DMS79 treated with DMSO at 0.1 percent for 48 hours (cell line): ENCODE measurements at places on chromosomes 11 and 22.
A peak's percentile ranks its signal among the peaks of the same experiment; 100 is the strongest.

- DNase-seq, result no peak
These were observed 51.8 kb downstream of the C11orf71 start for GRCh38 chr11:114348200-114349191.

- DNase-seq, result peak; percentile 19
These were observed 22.3 kb downstream of the HPS4 start for GRCh38 chr22:26461188-26461810.

DNA sequence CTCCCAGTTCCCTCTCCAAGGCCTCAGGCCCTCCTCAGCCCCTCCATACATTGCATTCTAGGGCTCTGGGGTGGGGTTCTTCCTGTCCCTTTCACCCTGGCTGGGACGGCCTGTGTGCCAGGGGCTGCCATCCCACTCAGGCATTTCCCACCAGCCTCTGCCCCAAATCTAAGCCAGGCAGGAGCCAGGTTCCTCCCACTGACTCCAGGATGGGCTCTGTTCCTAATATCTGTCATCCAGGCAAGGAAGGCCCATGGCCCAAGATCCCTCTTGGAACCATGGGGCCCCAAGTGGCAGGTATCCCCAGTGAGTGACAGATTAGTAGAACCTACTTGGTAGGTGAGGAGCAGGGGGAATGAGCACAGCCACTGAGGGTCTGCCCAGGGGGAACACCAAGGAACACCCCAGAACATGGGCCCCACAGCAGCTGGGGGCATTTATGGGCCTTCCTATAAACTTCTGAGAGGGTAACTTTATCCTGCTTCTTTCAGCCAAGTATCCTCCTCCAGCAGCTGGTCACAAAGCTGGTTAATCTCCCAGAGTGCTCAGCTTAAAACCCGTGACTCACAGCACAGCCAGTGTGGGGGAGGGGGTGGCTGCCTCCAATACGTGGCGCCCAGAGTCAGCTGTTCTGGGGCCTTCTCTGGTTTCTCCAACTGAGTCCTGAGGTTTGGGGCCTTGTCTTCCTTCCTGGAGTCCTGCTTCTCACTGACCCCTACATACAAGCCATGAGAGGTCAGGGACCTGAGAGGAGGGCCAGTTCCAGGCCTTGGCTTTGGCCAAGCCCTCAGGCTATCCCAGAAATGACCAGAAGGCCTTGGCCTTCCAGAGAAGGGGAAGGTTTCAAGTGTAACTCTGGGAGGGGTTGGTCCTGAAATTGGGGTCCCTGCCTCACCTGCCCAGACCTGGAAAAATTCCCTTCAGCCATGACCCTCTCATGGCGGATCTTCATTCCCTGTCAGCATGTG, 19.9 kb upstream of the MYOD1 start:
- DNase-seq, result no peak

DNA sequence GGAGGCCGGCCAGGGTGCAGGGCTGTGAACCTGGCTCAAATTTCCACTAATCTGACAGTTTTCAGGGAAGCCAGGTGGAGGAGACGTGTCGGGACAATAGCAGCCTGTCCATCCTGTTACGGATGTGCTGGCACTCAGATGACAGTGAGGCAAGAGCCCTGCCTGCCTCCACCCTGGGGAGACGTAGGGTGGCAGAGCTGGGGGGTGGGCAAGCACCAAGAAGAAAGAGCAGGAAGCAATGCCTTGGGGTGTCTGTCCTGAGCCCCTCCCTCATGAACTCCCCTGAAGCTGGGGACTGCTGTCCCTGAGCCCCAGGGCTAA, 10.0 kb upstream of the TRIM29 start:
- no peak for DNase-seq

DNA sequence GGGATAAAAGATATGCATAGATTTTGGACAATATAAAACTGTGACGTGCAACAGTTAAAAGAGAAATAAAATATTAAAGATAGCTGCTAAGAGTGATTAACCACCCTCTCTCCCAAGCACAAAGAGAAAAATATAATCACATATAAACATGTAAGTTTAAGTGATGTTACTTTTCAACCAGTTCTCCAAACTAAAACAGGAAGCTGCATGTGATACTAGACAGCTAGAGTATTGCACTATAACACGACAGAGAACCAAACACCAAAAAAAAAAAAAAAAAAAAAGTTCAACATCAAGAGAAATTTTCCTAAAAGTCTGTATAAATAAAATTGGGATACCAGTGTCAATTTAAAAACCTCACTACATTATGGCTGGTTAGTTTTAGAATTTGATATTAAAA, 79.1 kb downstream of the PICALM start:
- no peak for DNase-seq

- peak; percentile 36 for DNase-seq
These were observed at the start of gene SGSM1 for GRCh38 chr22:24805790-24806662. Gene SGSM1, plus strand, starts transcription at chr22:24806211. Its CDS starts 115 bp downstream, at chr22:24806326.

- no peak for DNase-seq
These were observed 150.3 kb downstream of the NECTIN1 start for GRCh38 chr11:119578521-119579191.

DNA sequence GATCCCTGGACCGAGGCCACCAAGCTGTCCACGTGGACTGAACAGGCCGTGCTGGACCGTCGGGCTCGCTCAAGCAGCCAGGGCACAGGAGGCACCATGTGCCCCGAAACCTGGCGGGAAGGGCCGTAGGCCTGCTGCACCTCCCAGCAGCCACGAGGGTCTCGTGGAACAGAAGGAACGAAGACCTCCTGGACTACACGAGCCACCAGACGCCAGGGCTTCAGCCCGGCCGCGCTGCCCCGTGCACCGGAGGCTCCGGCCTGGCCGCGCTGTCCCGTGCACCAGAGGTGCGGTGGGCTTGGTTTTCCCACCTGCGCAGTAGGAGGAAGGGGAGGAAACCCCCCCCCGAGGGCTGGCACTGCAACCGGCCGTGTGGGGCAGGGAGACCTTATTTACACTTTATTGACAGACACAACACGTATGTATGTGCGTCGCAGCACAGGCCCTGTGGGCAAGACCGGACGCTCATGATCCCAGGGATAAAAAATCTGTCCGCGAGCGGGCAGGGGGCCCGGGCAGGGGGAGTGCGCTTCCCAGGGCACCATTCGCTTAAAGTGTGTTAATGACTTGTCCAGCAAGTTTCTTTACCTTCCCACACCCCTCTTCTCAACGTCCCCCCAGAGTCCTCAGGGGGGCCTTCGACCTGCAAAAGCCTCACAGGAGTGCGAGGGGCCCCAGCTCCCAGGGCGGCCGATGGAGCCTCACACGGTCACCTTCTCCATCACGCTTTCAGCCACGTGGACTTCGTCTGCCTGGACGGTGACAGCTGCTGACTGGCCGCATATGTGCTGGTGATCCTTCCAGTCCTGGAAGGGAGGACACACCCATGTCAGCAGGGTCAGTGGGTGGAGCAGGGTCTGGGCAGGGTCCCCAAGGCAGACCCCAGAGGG, 7.0 kb downstream of the DRD4 start:
- no peak for DNase-seq

- DNase-seq, result no peak
These were observed 14.0 kb downstream of the USP35 start for GRCh38 chr11:78202733-78203167.

DNA sequence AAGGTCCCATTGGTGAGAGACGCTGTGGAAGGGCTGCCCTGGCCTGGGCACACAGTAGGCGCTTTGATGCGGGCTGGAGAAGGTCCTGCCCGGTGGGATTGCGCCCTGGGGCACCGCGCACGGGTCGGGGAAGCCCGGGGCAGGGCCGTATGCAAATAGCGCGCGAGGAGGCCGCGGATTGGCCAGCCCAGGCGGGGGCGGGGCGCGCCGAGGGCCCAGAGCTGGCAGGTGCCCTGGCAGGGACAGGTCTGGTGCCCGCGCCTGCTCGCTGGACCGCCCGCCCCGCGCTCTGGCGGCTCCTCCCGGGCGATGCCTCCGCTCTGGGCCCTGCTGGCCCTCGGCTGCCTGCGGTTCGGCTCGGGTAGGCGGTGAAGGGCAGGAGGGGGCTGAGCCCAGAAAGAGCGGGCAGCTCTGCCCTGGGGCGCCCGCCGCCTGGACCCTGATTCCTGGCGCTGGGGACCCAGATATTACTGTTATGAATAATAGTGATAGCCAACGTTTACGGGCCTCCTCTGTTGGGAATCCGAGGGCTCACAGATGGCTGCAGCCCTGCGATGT, at the start of gene UPK3A:
UPK3A (plus strand) TSS at position 245 of the 558 bp plus-strand sequence; CDS start at position 310, 65 bp downstream.
- peak; percentile 31 for DNase-seq

DNA sequence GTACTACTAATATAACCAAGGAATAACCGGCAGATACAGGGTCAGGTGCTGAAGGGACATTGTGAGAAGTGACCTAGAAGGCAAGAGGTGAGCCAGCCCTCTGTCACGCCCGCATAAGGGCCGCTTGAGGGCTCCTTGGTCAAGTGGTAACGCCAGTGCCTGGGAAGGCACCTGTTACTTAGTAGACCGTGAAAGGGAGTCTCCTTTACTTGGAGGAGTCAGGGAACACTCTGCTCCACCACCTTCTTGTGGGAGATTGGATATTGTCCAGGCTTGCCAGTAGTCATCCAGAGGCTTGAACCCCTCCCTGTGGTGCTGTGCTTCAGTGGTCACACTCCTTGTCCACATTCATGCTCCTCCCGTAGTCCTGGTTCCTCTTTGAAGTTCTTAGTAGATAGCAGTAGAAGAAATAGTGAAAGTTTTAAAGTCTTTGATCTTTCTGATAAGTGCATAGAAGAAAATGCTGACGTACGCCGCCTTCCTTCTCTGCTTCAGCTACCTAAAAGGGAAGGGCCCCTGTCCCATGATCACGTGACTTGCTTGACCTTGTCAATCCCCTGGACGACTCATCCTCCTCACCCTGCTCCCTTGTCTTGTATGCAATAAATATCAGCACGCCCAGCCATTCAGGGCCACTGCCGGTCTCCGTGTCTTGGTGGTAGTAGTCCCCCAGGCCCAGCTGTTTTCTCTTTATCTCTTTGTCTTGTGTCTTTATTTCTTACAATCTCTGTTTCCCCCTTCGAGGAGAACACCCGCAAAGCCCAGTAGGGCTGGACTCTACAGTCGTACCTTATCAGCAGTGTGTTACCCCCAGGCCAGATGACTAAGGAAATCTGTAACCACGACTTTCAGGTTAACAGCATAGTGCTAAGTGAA, 6.1 kb downstream of the NUP50 start:
- DNase-seq, result peak; percentile 17

- no peak for DNase-seq
These were observed 68.5 kb downstream of the GDPD4 start for GRCh38 chr11:77233011-77233410.

DNA sequence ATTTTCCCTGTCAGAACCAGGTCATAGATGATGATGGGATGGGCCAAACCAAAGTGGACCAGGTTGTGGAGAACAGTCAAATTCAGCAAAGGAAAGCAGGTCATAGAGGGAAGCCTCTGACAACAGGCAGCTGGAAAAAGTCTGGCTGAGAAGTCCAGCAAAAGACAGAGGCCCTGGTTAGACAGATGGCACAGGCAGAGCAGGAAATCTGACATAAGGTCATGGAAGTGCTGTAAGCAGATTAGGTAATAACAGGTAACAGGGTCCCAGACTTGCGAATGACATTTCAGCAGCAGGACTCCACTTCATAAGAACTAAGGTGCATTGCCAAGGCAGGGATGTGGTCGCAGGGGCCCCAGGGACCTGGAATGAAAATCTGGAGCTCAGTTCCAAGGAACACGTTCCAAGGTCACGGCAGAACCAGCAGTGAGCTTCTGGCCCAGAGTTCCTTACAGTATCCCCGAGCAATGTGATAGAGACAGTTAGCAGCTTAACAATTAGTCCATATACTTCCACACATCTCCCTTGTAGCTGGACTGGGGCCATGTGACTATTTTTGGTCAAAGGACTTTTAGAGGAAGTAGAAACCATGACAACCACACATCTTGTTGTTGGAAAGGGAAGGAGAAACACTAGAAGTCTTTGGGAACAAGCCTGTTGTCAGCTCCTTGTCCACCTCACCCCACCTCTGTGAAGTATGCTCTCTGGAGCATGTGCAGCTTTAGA, 75.4 kb downstream of the ME3 start:
- DNase-seq, result no peak

- no peak for DNase-seq
These were observed 48.2 kb downstream of the RTL6 start for GRCh38 chr22:44449683-44450425.

- DNase-seq, result no peak
These were observed 3.0 kb downstream of the ATL3 start for GRCh38 chr11:63667995-63668795.

DNA sequence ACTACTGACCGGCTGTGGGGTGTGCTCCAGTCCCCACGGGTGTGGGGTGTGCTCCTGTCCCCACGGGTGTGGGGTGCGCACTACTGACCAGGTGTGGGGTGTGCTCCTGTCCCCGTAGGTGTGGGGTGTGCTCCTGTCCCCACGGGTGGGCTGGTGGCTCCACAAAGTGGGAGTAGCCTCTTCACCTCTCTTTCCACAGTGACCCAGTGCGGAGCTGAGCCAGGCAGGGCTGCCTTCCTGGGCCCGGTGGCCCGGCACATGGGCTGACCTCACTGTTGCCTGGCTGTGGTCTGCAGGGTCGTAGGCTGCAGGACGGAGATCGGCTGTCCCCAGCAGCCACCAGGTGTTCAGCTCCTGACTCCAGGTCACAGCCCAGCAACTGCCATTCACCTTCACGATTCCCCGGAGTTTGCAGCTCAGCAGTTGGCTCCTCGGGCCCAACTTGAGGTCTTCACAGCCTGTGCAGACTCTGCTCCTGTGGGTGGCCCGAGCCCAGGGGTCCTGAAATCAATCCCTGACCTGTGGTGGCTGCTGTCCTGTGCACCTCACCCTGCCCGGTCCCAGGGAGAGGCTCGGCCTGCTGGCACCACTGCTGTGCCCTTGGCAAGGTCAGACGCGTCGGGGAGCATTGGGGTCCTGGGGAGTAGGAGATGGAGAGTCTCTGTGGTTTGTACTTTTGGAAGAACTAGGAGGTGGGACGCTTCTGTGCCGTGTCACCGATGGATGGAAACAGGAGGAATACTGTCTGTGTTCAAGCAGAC, 414.3 kb downstream of the TBC1D22A start:
- no peak for DNase-seq

DNA sequence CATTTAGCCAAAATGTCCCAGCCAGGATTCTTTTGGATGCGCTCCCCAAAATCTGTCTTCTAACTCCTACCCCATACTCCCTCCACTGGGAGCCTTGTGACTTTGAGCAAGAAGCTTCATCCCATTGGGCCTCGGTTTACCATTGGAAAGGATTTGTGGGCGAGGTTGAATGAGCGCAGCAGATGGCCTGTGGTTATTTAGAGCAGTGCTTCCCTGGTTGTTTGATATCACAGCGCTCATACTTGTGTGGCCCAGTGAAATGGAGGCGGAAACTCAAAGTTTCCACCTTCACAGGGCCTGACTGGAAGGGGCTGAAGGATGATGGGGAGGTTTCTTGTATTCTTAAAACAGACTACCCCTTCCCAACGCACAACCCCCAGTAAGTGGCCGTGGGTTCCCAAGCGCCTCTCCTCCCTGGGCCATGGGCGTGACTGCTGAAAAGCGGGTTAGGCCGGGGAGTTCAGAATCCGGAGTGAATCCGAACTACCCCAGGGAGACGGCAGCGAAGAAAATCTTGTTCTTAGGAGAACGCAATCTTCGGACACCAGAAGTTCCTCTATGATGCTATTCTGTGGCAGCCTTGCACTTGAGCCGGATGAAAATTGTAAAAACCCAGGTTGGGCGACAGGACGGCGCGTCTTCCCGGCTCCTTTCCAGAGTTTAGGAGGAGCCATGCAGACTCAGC, 1.2 kb upstream of the ATF4 start:
- DNase-seq, result peak; percentile 46
